Activated CD8-positive, alpha-beta memory T cell treated with anti-CD3 and anti-CD28 coated beads for 1 hour (primary cell): ENCODE measurements at places on chromosomes 5 and 9.
A peak's percentile ranks its signal among the peaks of the same experiment; 100 is the strongest.

DNA sequence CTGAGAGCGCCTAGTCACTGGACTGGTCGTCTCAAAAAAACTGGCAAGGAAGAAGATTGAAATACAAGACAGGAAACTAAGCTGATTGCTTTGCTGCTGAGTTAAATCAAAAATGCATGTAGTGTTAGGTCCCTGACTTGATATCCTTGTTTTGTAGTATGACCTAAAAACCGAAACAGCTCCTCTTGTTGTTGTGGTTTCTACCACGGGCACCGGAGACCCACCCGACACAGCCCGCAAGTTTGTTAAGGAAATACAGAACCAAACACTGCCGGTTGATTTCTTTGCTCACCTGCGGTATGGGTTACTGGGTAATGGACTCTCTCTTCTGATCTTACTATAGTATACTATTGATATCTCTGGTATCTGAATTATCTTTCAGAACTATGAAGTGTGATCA is 4.3 kb downstream of the MTRR start:
- DNase-seq: no peak

DNA sequence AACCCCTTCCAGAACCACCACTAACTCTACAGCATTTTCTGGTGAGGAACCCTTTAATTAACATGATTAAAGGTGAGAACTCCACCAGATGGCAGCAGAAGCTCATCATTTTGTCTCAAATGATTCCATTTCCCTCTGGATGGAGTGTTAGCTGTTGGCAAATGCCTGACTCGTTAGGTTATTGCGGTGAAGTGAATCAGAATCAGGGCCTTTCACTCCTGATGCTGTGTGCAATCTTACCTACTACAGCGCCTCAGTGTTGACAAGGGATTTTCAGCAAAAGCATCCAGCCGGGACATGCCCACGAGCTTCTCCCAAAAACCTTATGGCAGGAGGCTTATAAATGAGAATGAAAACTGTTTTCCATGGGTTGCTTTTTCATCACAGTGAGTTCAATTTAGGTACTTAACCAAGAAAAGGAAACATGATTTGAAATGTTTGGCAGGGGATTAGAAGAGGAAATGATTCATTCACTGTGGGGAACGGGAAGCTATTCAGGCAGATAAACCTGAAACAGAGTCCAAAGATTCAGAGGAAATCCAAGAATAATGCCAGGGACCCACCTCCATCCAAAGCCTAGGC is 48.0 kb upstream of the CAST start:
- DNase-seq: peak; percentile 3

GRCh38 chr5:141709699-141710267 is 27.8 kb upstream of the ARAP3 start:
- no peak for DNase-seq

DNA sequence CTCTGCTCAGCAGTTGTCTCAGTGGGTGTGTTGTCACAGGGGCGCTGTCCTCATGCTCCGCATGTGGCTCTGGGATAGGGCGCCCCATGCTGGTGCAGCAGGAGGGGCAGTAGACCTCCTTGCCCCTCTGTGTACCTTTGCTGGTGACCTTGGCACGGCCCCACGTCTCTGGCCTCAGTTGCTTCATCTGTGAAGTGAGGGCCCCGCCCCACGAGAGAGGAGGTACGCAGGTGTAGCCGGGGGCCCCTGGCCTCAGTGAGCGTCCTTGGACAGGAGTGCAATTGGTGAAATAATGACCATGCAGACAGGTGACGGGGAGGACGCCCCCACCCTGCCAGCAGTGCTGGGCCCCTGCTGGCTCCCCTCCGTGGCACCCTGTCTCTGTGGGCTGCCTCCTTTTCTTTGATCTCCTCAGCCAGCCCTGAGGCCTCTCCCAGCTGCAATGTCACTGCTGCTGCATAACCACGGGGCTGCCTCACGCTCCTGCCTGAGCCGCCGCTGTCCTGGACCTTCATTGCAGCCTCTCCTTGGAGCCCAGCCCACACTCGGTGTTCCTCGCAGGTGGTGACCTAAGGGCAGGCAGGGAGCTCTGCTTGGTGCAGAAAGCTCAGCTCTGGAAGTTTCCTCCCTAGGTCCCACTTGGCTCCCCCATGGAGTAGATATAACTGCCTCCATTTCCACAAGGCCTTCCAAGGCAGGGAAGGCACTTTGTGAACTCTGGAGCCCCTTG is 57.3 kb downstream of the PHF2 start:
- no peak for DNase-seq

DNA sequence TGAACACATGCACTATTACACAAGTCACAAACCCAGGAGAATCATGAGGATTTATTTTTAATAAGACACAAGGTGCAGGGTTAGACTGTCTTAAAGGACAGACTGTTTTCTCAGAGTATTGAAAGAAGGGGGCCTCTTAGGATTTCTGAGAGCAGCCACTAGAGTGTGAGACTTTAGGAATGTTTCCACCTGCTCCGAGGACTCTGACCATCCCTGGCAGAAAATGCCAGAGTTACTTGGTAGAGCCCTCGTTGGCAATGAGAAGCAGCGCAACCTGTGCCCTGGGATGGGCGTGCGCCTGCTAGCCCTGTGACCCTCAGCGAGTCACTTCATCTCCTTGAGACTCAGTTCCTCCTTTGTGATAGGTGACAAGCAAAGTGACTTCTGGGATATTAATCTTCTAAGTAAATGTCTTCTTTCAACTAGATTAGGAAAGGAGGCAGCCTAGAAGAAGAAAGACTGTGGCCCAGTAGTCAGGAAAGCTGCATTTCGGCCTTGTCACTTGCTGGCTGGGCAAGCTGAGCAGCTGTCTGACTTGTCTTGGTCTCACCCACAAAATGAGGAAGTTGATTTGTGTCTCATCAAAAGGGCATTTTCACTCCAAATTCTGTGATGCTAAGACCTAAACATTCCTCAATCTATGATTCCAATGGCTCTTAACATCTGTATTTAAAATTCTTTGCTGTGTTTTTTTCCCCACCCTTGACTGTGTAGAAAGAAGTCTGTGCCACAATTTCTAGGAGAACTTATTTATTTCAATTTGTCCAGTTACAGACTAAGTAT is 60.5 kb downstream of the PTCD2 start:
- no peak for DNase-seq

- DNase-seq: no peak
Observed at GRCh38 chr5:126531543-126532120, 63.4 kb downstream of the ALDH7A1 start.
